ENCODE measurements at places on chromosomes 12 and 14. TPM values are rescaled to one million over a fixed set of nuclear protein-coding genes. Genes with fewer than 3 reads are reported as not detected.

- no peaks in the 10 kb centered on the region for H3K36me3 ChIP-seq
- H3K27ac ChIP-seq = no peak overlapping the region
- DNase-seq = peak; percentile 36
- peaks cover 18% of the 10 kb centered on the region for H3K4me1 ChIP-seq
Measured at GRCh38 chr12:27970401-27971120, 2.0 kb downstream of the PTHLH start.

GRCh38 chr12:21439347-21439746 lies 1.9 kb downstream of the PYROXD1 start:
- H3K27ac ChIP-seq = no peak overlapping the region
- no peaks in the 10 kb centered on the region for H3K4me1 ChIP-seq
- no peak overlapping the region for H3K4me3 ChIP-seq
- no peak for DNase-seq

DNA sequence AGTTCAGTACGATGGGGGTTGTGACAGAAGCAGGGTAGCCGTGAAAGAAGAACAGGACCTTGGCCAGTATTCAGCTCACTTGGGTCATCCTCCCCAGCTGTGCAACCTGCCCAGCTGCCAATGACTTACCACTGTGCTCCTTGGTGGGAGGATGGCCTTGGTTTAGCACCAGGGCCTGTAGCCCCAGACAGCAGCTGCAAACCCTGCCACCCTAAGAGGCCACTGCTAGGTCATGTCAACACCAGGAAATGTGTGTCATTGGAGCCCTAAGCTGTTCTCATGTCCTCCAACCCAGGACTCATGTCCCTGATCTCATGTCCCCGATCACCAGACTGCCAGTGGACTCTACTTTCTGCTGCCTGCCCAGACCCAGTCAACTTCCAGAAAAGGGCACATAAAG lies 3.0 kb upstream of the CRACR2A start:
- no peaks in the 10 kb centered on the region for H3K4me1 ChIP-seq
- H3K27me3 ChIP-seq = peaks cover 17% of the 10 kb centered on the region
- H3K36me3 ChIP-seq = no peaks in the 10 kb centered on the region
- H3K27ac ChIP-seq = no peak overlapping the region
- no peak overlapping the region for H3K4me3 ChIP-seq
- peak; percentile 62 for DNase-seq

GRCh38 chr12:56723889-56724700 lies 1.0 kb downstream of the NACA start:
- H3K27ac ChIP-seq = peak overlapping the region; percentile 93
- H3K36me3 ChIP-seq = peaks cover 36% of the 10 kb centered on the region
- peak overlapping the region; percentile 86 for H3K4me3 ChIP-seq
- DNase-seq = peak; percentile 81
- peaks cover 45% of the 10 kb centered on the region for H3K4me1 ChIP-seq
- no peaks in the 10 kb centered on the region for H3K27me3 ChIP-seq

DNA sequence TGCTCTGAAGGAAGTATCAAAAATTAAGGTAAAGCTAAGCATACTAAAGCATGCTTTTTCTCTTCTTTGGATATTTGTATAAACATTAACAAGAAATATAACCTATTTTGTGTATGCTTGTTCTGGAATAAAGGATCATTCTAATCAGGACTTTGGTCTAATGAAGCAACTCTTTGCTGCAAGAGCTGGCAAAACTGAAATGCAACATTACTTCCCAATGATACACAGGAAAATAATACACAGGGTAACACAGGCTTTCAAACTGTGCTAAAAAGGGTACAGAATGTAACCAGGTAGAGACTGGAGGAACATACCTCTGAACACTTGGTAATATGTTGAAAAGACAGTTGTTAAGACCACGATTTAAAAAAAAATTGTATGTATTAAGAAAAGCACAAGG lies 222.5 kb upstream of the DIO2 start:
- no peaks in the 10 kb centered on the region for H3K36me3 ChIP-seq
- no peaks in the 10 kb centered on the region for H3K4me1 ChIP-seq
- H3K27me3 ChIP-seq = no peaks in the 10 kb centered on the region
- H3K27ac ChIP-seq = no peak overlapping the region

- no peak overlapping the region for H3K4me3 ChIP-seq
- H3K27me3 ChIP-seq = no peaks in the 10 kb centered on the region
- H3K4me1 ChIP-seq = peaks cover 21% of the 10 kb centered on the region
- DNase-seq = no peak
Measured at GRCh38 chr12:93243689-93244513, 133.8 kb upstream of the NUDT4 start.

DNA sequence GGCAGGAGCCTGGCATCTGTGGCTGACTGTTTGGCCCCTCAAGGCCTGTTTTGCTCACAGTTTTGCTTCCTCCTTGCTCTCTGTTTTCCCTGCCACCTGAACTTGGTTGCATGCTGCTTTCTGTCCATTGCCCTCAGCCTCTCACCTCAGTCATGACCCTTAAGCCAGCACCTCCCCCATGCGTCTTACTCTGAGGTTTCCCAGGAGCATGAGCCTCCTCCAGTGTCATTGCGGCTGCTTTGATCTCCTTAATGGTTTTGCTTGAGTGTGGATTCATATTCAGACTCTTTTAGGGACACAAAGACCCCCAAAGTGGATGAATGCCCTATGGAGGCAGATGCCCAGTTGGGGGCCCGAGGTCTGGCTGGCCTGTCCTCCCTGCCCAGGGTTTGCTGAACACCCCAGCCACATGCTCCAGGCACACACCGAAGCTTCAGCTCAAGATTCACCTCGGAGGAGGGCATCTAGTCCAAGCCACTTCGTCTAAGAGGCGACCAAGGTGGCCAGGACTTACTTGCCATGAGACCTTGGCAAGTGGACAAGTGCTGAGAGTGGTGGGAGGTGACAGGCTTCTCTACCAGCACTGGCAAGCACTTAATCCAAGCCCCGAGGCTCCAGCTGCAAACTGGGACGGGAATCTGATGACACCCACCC lies 95.4 kb upstream of the DIO3 start:
- no peaks in the 10 kb centered on the region for H3K4me1 ChIP-seq
- peaks cover 8% of the 10 kb centered on the region for H3K27me3 ChIP-seq
- H3K27ac ChIP-seq = no peak overlapping the region
- DNase-seq = no peak

DNA sequence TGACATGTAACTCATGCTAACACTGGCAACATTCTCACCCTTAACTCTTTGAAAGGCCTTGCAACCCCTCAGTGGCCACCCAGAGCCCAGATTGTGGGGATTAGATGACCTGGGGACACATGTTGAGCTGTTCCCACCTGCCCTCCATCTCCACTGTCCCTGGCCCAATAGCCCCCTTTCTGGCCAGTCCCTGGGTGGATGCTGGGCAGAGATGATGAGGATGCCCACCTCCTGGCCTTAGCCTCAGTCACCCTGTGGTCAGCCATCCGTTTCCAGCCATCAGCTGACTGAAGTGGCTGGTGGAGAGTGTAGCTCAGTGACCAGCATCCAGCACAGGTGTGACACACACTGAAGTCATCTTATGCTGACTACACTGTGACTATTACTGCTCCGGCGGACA lies 4.7 kb downstream of the ANHX start:
- no peak overlapping the region for H3K4me3 ChIP-seq
- no peak for DNase-seq
- no peaks in the 10 kb centered on the region for H3K27me3 ChIP-seq
- H3K4me1 ChIP-seq = no peaks in the 10 kb centered on the region
- H3K27ac ChIP-seq = no peak overlapping the region
- H3K36me3 ChIP-seq = no peaks in the 10 kb centered on the region

GRCh38 chr12:587132-588023 lies 75.9 kb downstream of the NINJ2 start:
- no peak overlapping the region for H3K4me3 ChIP-seq
- no peak for DNase-seq
- no peaks in the 10 kb centered on the region for H3K36me3 ChIP-seq
- H3K27me3 ChIP-seq = no peaks in the 10 kb centered on the region

DNA sequence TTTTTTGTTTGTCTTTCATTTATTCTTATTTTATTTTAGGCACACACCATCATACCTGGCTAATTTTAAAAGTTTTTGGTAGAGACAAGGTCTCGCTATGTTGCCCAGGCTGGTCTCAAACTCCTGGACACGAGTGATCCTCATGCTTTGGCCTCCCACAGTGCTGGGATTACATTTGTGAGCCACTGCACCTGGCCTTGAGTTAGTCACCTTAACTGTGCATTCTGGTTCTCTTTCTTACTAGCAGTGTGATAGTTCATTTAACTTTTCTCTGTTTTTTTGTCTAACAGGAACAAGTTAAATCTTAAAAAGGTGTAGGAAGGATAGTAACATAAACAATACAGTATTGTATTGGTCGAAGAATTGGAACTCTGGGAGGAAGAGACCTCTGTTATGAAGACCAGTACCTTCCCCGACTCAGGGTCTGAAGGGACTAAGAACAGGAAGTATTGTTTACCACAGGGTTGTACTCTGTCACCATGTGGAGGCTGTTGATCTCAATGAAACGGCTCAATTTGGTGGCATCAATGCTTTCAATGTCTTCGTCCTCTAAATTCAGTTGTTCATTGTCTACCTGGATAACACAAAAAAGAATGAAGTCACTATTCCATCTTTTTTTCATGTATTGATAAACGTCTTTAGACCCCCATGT lies 17.7 kb downstream of the ERP27 start:
- H3K4me3 ChIP-seq = no peak overlapping the region
- no peaks in the 10 kb centered on the region for H3K36me3 ChIP-seq
- no peaks in the 10 kb centered on the region for H3K27me3 ChIP-seq
- H3K4me1 ChIP-seq = no peaks in the 10 kb centered on the region
- DNase-seq = no peak

DNA sequence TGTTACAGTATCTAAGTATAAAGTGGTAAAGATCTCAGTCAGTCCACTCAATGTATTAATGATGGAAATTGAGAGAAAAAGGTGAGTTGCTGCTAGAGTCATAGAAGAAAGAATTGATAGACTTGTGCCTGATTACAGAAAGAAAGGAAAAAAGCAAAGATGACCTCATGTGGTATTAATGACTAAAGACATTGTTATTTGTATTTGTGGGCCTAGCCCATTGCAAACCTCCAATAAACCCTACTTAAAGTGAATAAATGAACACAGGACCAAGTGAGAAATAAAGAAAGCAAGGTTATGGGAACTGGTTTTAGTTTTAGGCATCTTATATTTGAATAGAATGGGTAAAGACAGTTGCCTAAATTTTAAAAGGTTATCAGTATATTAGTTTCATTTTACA lies 105.5 kb downstream of the SYT1 start:
- H3K27me3 ChIP-seq = no peaks in the 10 kb centered on the region
- H3K4me3 ChIP-seq = no peak overlapping the region
- DNase-seq = no peak
- no peak overlapping the region for H3K27ac ChIP-seq
- H3K4me1 ChIP-seq = no peaks in the 10 kb centered on the region

GRCh38 chr12:129530984-129531383 lies 372.8 kb downstream of the TMEM132D start:
- H3K4me1 ChIP-seq = no peaks in the 10 kb centered on the region
- no peak overlapping the region for H3K27ac ChIP-seq
- no peak overlapping the region for H3K4me3 ChIP-seq
- no peak for DNase-seq
- H3K27me3 ChIP-seq = no peaks in the 10 kb centered on the region
- no peaks in the 10 kb centered on the region for H3K36me3 ChIP-seq

- no peaks in the 10 kb centered on the region for H3K27me3 ChIP-seq
- no peak overlapping the region for H3K4me3 ChIP-seq
- H3K27ac ChIP-seq = no peak overlapping the region
- peaks cover 28% of the 10 kb centered on the region for H3K36me3 ChIP-seq
- DNase-seq = no peak
Measured at GRCh38 chr12:64433915-64434314, 18.0 kb upstream of the TBK1 start.

- no peaks in the 10 kb centered on the region for H3K36me3 ChIP-seq
- H3K4me1 ChIP-seq = no peaks in the 10 kb centered on the region
- H3K4me3 ChIP-seq = no peak overlapping the region
- H3K27ac ChIP-seq = no peak overlapping the region
Measured at GRCh38 chr14:44372807-44373489, 134.1 kb downstream of the FSCB start.

DNA sequence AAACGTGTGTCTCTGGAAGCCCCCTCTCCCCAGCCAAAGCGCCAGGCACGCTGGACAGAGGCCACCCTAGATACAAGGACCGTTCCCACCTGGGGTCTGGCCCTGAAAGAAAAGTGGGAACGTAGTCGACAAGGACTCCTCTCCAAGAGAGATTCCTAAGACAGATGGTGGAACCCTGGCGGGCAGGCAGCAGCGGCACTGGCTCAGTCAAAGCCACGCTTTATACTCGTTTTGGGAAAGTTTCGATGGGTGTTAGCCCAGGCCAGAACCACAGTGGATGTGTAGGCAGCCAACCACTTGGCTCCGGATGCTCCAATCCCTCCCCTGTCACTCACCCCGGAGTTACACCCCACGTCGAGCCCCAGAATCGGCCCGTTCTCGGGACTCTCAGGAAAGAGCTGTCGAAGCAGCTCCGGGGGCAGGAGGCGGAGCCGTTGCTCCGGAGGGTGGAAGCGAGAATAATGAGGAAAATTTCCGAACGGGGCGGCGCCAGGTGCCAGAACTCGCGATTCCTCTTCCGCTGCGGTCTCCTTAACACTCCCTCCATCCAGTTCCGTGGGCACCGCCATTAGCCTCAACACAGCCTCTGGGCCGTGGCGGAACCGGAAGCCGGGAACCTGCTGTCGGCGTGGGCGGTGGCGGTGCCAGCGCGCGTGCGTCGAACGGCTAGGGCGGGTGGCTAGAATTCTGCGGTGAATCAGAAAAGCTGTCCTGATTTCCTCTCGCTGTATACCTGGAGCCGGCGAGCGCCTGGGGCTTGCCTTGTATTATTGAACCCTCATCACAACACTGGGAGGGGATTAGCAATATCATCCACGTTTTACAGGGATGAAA lies at the start of gene BCDIN3D:
Gene BCDIN3D (minus strand): TSS at position 588 of the 834 bp plus-strand sequence. CDS start 19 bp downstream, at position 569.
- peak within 1 kb of the TSS; percentile 96 for H3K27ac ChIP-seq
- H3K4me3 ChIP-seq = peak within 1 kb of the TSS; percentile 84
- H3K4me1 ChIP-seq = peaks cover 17% of the 10 kb centered on the region
- DNase-seq = peak; percentile 93
- H3K27me3 ChIP-seq = peaks cover 7% of the 10 kb centered on the region

- no peak overlapping the region for H3K4me3 ChIP-seq
- no peak for DNase-seq
- no peaks in the 10 kb centered on the region for H3K4me1 ChIP-seq
- no peaks in the 10 kb centered on the region for H3K36me3 ChIP-seq
Measured at GRCh38 chr14:63770187-63770807, 42.4 kb upstream of the SGPP1 start.

The CLEC9A gene
- total RNA-seq = not detected

The IL26 gene
- not detected for total RNA-seq

The C12orf60 gene
- 0.78 TPM for total RNA-seq

The GALNT16 gene
- 1.7 TPM for total RNA-seq

The TMTC1 gene
- 45.8 TPM for total RNA-seq
